ENCODE measurements at places on chromosomes 11 and 22.
A peak's percentile ranks its signal among the peaks of the same experiment; 100 is the strongest.

DNA sequence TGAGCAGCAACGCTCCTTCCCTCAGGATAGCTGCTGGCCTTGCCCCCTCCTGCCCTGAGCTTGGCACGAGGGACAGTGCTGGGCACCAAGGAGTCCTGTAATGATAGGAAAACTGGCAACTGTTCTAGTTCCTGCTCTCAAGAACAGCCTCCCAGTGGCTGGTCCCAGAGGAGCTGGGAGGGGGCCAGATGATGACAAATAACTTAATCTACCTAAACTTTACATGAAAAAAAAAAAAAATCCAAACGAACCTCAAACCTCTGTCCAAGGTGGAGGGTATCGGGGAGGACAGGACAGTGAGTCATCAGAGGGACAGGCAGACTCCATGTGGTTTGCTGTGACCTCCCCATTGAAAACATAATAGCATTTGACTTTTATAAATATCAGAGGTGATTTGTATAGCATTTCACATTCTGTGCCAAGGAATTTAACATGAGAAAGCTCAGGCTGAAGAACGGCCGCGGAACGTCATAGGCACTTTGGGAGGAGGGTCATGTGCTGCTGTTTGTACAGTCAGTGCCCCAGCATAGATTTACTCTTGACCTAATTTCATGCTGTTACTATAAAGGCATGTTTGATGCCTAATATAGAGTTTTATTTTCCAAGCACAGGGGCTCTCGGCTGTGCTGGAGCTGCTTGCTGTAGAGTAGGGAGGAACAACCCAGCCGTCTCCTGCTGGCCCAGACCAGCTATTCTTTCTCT lies 98.2 kb upstream of the NNMT start:
- no peak for DNase-seq

GRCh38 chr11:33778675-33779074 lies 4.4 kb upstream of the FBXO3 start:
- no peak for DNase-seq

DNA sequence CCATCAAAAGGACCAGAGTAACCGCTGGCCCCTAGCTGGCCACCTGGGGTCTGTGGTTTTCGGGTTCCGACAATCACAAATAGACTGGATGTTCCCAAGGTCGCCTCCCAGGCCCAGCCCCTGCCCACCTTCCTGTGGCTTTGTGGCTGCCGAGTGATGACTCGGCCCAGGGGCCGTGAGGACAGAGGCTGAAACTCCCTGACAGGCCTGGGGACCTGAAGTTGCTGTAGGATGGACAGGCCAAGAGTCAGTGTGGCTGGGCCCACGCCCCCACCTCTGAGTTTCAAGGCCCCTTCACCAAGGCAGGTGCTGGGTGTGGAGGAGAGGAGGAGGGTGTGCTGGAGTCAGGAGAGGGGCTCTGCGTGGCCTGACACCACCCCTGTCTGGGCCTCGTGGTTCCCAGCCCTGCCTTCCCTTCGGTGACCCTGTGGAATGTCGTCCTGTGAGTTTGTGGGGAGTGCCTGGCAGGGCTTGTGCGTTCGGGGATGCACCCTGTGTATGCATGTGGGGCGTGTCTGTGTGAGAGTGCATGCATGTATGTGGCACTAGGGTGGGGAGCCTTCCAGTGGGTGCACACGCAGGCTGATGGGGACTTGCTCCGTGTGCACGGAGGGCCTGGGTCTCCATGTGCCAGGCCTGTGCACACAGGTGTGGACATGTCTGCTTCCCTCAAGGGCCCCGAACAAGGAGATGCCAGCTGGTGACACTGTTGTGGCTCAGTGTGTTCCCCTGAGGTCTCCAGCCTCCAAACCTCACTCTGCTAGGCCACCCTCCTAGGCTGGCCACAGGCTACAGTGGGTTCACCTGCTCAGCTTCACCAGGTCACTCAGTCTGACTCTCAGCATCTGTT lies 8.4 kb upstream of the MGAT3 start:
- DNase-seq = no peak

GRCh38 chr11:34028425-34028824 lies 23.1 kb upstream of the CAPRIN1 start:
- DNase-seq = no peak

GRCh38 chr22:20238536-20238900 lies 29.6 kb downstream of the RTN4R start:
- peak; percentile 30 for DNase-seq

GRCh38 chr11:57427727-57428082 lies 784 bp upstream of the SLC43A3 start:
- DNase-seq = no peak

GRCh38 chr11:104917271-104918112 lies 19.2 kb upstream of the CASP12 start:
- DNase-seq = no peak

DNA sequence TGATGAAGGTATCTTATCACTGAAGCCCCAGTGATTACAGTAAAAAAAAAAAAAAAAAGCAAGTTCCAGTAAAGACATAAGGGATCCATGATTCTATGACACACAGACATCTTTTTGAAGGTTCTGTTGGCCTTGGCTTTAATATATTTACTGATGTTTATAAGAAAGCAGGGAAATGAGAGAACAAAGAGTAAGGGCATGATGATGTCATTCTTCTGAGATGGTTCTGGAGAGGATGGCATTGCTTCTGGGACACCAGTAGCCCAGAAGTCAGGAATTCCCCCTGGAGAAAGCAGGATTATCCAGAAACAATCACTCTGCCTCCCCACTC lies 233.6 kb downstream of the FAM76B start:
- no peak for DNase-seq

DNA sequence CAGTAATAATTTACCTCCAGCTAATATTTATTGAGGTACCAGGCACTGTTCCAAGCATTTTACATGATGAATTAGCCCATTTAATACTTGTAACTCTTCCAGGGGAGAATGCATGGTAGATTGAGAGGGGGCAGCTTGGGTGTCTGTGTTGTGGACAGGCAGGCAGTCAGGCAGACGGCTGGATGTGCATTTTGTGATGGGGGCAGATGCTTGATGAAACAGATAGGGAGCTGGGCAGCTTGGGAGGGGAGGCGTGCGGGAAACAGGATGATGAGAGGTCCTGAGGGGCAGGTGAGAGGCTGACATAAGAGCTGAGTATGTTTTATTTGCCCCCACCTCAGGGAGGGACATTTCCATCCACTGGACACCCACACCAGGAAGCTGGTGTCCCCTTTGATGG lies 33.1 kb upstream of the SHISAL1 start:
- DNase-seq = no peak

GRCh38 chr11:80103142-80103859 lies 662.5 kb upstream of the TENM4 start:
- DNase-seq = no peak

DNA sequence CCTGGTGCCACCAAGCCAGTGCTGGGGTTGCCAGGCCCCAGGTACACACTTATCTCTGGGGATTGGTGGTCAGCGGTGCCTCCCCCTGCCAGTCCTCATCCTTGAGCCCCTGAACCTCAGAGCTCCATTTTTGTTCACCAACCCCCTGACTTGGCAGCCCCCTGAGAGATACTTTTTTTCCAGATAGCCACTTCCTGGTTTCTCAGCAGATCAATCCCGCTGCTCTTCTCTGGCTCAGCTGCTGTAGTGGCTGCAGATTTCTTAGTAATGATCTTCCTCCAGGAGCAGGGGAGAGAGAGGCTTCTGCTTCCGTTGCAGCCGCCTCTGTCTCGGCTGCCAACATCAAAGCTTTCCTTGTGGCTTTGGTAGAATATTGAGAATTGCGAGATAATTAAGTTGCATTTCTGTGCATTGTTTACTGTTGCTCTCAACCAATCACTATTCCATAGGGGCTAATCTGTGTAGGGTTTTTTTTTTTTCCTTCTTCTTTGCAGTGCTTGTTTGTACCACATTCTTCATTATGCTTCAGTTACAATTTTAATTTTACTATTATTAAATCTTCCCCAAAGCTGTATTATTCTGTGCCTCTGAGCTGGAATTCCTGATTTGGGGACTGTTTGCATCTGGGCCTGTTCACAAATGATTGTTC lies 92.1 kb downstream of the PKNOX2 start:
- DNase-seq = no peak

DNA sequence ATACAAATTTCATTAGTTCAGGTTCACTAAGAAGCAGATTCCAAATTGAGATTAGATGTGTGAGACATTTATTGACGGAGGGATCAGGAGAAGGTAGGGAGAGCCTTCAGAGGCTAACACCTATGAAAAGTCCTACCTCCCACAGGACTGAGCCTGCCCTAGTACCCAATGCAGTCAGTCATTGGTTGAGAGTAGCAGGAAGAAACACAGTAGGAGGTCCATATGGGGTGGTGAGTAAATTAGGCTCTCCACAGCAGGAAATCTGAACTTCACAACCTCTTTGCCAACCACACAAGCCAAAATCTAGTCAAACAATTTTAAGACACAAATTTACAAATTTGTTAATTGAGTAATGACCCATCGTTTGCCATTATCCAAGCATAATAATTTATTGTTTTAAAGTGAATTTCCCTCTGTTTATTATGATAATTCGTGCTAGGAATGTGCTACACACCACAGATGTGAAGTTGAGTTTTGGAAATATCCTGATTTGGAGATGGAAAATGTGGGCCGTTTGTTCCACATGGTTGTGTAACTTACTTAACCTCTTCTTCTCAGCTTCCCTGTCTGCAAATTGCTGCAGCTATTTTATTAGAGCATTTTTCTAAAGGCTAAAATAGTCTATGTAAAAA lies 542.1 kb downstream of the ETS1 start:
- no peak for DNase-seq

GRCh38 chr11:132941761-132942160 lies 590.5 kb downstream of the OPCML start:
- DNase-seq = no peak

GRCh38 chr11:29937526-29937925 lies 79.3 kb downstream of the KCNA4 start:
- DNase-seq = no peak

DNA sequence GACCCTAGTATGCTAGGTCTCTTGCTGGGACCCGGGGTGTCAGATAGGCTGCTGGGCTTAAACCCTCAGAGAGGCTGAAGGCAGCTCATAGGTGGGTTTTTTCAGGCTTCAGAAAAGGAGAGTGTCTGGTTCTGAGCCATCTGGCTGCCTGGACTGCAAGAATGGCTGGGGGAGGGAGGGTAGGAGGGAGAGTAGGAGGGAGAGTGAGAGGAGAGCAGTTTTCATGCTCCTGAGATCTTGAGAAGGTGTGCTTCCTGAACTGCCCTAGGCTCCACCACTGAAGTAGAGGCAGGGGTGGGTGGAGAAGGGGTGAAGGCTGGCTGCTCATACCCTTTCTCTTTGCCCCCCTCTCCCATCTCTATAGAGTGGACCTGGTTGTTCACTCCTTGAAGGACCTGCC lies 4.6 kb downstream of the HMBS start:
- no peak for DNase-seq

GRCh38 chr22:38049812-38050619 lies 7.2 kb upstream of the PICK1 start:
- DNase-seq = no peak

DNA sequence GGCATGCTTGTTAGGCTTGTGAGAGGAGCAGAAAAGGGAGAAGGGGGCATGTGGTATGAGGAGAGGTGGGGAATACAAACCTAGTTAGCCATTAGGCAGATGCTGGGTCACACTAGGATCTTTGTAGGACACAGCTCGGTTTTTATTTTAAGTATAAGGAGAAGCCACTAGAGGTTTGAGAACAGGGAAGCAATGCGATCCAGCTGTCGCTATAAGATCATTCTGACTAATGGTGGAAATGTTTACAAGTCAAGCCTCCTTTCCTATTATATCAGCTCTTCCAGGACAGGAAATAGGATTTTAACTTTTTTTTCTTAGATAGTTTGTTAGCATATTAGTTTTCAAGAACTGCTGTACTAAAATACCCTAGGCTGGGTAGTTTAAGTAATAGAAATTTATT lies 609.9 kb downstream of the INSC start:
- DNase-seq = no peak

DNA sequence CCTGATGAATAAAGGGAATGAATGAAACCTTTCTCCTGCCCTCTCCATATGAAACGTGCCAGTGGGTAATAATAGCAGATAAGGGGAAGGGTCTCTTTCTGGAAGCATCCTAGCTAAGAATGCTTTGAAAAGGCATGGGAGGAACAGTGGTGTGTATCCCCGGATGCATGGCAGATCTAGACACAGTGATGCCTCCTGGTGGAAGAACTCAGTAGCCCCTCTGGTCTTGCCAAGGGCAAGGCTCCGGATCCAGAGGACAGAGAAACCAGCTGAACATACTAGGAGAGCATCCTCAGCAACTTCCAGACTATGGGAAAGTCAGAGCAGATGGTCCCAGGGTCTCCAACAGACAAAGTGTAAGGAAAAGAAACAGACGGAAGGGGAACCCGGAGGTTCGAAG lies 6.4 kb downstream of the BAIAP2L2 start:
- DNase-seq = no peak

DNA sequence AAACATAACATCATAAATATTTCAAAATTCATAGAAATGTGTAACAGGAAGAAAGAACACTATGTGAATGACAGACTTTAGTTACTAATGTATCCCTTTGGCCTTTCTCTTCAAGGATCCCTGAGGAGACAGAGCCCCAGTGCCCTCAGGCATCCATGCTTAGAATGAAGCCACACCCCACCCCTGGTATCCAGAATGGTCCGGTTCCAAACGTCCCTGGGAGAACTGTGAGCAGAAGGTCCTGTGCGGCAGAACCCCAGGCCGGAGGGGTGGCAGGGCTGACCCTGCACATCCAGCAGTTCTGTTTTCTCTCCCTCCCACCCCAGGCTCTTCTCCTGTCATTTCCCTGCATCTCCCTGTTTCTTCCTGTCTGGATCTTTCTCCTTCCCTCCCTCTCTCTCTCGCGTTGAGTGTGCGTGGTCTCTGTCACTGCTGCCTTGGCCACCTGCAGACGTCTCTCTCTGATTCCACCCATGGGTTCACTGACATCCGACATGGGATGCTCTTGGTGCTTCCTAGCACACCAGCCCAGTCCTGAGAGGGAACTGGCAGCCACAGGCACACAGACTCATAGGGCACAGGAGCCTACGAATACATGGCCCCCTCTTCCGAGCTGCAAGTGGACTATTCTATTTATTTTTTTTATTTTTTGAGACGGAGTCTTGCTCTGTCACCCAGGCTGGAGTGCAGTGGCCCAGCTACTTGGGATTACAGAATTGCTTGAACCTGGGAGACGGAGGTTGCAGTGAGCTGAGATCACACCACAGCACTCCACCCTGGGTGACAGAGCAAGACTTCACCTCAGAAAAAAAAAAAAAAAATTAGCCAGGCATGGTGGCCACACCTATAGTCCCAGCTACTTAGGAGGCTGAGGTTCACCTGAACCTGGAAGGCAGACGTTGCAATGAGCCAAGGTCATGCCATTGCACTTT lies 5.7 kb downstream of the RFPL1 start:
- DNase-seq = no peak
